ENCODE measurements at places on chromosomes 16 and 17.
A peak's percentile ranks its signal among the peaks of the same experiment; 100 is the strongest.

DNA sequence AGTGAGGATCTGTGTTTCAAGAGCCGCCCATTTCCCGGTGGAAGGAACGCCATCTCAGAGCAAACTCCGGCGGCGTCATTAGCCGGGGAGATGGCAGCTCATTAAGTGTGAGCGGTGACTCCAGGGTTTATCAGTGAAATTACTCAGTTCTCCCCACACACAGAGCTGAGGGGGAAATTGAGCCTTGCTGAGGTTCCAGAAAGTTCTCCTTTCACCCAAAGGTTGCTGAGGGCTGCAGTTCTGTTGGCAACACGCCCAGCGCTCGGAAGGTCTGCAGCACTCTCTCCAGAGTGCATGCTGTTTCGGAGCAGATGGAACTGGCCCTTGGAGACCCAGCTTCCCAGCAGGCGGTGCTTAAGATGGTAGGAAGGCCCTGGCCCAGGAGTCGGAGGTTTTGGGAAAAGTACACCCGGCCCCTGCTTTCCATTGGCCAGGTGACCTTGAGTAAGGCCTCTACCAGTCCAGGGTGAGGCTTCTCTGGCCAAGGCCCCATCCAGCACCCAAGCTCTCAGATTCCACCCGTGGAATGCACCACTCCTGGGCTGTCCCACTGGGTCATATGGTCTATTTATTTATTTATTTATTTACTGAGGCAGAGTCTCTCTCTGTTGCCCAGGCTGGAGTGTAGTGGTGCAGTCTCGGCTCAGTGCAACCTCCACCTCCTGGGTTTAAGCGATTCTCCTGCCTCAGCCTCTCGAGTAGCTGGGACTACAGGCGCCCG is 167.7 kb upstream of the CIBAR2 start:
- DNase-seq, result no peak

DNA sequence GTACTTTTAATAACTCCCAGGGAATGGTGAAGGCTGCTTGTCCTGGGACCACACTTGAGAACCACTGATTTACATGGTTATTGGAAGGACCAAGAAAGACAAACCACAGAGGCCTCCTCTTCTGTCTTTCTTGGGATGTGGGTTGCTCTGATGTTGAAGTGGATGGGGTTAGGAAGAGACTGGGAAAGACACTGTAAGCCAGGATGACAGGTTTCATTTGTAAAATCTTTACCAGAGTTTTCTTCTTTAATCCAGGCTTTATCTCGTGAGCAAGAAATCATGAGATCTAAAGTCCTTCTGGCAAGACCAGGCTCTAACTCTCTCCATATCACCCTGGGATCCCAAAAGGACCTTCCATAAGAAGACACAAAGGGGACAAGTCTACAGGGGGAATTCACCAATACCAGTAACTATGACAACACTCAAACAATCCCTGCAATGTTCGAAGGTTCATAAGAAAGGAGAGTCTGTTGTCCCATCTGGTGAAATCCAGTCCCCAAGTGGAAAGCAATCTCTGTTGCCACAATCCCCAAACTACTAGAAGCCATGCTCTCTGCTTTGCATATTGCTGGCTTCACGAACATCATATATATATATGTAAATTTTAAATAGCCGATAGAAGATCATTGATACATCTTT is 44.8 kb upstream of the CDRT4 start:
- DNase-seq, result no peak

DNA sequence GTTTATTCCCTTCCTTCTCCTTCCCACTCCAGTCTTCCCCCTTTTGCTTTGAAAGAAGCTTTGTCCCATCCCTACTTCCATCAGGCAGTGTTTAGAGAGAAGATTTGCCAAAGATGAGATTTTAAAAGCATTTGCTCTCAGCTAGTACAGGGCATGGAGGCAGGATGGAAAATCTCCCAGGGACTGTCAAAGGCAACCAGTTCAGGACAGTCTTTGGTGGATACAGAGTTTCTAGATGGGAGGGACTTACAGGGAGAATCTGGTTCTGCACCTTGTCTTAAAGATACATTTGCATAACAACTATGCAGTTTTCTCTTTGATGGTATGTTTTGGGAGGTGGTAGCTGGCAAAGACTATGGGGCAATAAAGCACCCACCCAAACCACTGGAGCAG is 26.2 kb downstream of the CHD9 start:
- DNase-seq, result no peak

DNA sequence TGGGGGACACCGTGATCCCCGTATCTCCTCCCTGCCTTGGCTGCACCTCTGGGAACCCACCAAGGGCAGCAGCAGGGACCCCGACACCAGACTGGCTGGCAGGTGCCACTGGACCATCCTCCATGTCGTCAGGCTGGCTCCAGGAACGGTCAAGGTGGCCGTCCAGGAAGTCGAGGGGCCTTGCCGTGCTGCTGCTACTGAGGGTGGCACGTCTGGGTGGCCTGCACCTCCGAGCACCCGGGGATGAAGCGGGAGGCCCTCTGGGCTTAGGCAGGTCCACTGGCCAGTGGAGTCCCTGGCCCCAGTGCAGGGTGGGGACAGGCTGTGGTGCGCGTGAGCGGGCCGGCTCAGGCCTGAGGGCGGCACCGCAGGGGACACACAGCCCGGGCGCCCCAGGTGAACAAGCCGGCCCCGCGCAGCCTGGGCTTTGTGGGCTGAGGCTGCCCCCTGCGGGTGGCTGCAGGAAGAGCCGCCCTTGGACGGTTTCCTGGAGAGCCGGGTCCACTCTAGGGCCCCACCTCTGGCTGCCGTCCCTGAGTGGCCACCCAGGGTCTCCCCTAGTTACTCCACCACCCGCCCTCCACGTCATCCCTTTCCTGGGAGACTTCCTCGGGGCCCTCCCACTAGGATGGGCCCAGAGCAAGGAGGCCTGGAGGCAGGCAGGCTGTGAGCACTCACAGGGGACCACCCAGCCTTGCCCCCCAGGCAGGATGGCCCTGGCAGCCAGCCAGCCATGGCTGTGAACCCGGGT is 42.8 kb upstream of the ZC3H18 start:
- peak; percentile 32 for DNase-seq

DNA sequence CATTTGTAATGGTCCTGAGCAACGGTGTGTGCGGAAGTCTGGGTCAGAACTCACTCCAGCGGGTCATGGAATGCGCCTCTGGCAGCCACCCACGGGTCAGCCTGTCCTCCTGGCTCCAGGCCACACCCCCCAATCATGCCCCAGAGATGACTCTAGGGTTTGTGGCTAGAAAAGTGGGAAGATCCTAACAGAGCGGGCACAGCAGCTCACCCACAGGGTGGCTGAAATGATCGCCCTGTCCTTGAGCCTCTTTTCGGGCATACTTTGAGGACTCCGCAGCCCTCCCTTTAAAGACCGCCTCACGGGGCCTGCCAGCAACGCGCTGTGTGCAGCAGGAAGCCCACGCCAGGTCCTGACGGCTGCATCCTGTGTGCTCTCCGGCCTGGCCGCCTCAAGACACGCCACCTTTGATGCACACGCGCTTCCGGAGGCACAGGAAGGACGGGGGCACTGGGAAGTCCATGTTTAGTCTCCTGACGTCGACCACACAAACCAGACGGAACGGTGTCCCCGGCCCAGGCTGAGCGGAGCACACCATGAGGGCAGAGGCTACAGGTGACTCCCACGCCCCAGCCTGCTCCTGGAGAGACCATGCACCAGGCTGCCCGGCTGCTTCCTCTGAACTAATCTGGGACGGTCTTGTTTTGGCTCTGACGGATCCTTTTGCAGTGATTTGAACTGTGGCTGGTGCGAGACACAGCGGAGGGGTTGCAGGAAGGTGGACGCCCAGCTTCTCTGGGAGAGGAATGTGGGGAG is 92.9 kb downstream of the TBC1D16 start:
- no peak for DNase-seq

DNA sequence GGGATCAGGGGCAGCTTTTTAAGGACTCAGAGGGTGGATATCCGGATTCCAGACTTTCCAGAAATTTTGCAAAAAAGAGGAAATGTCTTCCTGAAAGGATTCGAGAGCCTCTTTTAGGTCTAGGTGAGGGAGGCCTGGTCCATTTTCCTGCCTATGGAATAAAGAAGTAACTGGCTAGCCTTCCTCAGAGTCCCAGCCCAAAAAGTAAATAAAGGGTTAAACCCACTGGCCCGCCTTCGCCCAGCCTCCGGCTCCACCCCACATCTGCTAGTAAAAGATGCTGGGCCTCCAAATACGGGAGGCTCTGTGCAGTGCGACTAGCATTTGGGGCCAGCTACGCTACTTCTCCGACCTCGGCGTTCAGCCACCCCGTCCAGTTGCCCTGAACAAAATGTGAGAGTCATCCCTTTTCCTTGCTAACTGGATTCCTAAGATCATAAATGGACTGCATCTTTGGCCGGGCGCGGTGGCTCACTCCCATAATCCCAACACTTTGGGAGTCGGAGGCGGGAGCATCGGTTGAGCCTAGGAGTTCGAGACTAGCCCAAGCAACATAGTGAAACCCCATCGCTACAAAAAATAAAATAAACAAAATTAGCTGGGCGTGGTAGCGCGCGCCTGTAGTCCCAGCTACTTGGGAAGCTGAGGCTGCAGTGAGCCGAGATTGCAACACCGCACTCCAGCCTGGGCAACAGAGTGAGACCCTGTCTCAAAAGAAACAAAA is 824 bp upstream of the MPP2 start:
- DNase-seq, result peak; percentile 41

DNA sequence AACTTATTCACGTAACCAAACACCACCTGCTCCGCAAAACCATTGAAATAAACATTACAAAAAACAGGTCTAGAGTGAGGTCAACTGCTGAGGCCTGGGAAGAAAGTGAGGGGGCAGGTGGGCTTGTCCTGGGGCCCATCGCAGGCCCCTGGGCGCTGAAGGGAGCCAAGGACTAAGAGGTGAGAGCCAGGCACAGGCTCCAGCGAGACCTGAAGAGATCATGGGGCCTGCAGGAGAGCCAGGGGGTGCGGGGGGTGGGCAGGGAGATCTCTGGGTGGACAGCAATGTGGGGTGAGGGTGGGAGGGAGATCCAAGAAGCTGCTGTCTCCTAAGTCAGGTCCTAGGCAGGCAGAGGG is 7.9 kb downstream of the ARHGAP27 start:
- DNase-seq, result no peak

DNA sequence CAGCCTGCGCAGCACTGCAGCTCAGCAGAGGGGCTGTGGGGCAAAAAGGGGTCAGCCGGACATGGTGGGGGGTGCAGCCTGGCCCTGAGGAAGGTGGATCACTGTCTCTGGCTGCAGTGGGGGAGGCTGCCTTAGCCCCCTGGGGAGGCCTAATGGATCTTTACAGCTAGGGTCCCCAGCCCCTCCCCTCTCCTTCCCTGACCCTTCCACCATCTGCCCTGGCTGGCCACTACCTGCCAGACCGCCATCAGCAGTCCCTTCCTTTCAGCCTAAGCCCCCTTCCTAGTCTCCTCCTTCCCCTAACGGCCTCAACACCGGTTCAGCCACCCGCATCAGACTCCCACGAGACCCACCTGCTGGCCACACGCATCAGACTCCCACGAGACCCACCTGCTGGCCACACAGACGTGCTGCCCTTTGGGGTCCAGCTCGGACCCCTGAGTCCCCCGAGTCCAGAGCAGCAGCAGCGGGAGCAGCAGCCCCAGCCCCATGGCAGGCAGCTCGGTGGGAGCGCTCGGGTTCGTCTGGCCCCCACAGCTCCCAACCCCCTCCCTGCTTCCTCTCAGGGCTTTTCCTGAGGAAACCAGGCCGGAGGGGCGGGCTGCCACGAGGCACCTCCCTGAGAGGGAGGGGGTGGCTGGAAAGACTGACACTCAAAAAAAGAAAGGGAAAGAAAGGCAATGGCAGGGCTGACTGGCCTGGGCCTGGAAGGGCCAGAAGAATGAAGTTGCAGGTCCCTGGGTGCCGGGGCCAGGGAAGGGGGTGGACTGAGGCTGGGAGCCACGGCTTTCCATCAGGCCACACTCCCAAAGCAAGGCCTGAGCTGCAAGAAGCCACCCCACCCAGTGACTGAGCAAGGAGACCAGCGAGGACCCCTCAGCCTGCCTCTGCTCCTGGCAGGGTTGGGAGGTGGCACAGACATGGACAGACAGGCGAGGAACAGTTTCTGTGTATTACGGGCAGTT is at the start of gene SCARF1:
TSS of gene SCARF1 (minus strand) at position 526 of the 965 bp plus-strand sequence. CDS start at position 491, 35 bp downstream.
- no peak for DNase-seq

DNA sequence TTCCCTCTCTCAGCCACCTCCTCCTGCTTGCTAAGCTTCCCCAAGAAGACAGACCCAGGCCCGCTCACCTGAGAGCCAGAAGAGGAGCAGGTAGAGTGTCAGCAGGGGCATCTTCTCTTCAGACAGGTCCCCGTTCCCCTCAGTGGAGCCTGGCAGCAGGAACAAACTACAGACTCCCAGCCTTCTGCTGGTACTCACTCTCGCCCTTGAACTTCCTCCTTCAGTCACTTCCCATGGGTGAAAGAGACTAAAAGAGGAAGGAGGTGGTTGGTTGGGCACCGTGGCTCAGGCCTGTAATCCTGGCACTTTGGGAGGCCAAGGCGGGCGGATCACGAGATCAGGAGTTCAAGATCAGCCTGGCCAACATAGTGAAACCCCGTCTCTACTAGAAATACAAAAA is at the start of gene CD300LF:
TSS of gene CD300LF (minus strand) at position 168 of the 400 bp plus-strand sequence. CDS start at position 111, 57 bp downstream.
- no peak for DNase-seq

DNA sequence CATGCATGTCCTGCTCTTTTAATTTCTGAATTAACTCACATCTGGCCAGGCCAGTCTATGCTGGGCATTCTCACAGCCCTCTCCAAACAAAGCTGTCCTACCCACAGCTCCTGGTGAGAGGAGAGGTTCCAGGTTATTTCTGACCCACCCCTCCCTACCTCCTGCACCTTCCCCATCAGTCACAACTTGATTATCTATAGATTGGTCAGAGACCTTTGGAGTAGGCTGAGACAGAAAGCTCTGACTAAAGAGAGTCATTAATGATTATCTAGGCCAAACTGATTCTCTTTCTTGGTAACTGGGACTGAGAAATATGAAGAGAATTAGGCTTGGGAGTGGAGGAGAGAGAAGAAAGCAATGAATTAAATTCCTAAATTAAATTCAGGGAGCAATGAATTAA is 1.4 kb upstream of the KRT222 start:
- no peak for DNase-seq

DNA sequence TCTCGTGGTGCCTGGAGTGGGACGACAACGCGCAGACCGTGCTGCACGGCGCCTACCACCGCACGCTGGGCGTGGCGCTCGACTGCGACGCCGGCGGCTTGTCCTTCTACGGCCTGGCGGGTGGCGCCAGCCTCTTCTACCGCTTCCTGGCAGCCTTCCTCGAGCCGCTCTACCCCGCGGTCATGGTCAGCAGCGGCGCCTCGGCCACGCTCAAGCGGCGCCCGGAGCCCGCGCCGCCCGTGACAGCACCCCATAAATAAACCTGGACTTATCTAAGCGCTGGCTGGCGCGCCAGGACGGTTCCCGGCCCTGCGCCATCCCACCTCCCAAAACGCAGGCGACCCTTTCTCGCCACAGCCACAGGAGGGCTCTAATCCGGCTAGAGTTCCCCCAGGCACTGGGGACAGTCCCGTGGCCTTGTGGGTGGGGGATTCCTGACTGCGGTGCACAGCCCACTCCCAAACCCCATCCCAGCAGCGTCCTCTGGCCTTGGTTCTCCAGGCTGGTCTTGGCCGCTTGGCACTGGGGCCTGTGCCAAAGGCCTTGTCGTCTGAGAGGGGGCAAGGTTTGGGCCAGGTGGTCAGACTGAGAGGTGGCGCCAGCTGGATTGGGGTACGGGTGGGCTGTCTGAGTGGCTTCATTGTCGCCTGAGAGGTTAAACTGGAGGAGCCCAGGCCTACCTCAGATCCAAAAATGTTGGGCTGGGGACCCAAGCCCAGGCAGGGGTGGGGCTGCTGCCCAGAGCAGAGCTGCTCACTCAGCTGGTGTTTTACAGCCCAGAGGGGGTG is 10.1 kb upstream of the SLC16A5 start:
- no peak for DNase-seq

Data from T-helper 1 cell (primary cell).